ENCODE measurements at places on chromosomes 12 and 14. TPM values are rescaled to one million over a fixed set of nuclear protein-coding genes. Genes with fewer than 3 reads are reported as not detected.

DNA sequence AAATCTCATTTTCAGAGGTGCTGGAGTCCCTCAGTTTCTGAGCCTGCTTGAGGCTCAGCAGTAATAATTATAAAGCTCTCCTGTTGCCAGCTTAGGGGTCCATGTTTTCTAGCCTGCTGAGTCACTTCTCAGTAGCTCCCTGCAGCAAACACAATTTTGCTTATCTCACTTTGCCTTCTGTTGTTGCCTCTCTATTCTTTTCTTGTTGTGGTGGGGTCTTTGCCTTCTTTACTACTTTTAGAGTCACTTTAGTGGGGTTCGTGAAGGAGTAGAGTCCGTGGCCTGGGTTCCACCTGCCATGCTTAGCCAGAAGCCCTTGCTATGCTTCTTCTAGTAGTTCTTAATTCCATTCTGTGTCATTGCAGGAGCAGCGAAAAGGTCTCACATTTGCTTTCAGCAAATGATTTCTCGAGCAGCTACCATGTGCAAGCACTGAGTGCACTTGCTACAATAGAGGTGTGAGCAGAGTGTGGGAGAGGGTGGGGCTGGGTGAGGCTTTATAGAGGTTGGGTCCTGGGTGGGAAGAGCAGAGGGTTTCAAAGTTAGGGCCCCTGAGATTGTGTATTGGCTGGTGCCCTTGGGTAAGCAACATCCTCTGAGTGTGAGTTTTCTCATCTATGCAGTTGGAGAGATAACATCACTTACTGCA is 114.3 kb downstream of the ADCK1 start:
- no peak overlapping the region for H3K27ac ChIP-seq
- no peak overlapping the region for H3K4me3 ChIP-seq
- H3K4me1 ChIP-seq: no peaks in the 10 kb centered on the region
- no peaks in the 10 kb centered on the region for H3K27me3 ChIP-seq
- no peak for DNase-seq

DNA sequence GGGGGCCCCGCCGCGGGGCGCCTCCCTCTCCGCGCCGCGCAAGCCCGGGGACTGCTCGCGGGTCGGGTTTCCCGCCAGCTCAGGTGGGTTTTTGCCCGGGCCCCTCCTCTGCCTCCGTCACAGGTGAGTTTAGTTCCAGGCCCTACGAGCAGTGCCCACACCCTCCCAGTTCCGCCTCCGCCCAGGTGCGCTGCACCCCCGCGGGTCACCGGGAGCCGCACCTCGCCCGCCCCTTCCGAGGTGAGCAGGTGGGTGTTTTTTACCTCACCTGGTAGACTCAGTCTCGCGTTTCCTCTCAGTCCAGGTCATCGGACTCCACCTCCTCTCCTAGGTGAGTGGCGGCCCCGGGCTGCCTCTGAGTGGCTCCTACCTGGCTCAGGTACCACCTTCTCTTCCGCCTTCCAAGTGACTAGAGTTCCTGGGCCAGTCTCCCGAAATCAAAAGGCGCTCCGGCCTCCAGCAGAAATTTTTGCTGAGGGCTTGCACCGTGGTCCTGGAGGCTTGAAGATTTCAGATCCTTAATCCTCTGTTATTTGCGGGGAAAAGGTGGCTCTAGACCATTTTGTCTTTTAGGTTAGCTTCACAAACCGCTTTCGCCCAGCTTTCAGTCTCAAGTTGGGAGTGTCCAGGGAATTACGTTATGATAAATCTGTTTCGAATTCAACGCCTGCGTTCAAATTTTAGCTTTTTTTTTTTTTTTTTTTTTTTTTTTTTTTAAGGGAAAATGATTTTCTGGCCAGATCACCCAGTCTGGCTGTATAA is at the start of gene TMEM30B:
Gene TMEM30B, minus strand, starts transcription at position 153 of the 762 bp plus-strand sequence. CDS start 191 bp downstream, outside the sequence.
- peaks cover 4% of the 10 kb centered on the region for H3K4me1 ChIP-seq
- no peaks in the 10 kb centered on the region for H3K27me3 ChIP-seq
- H3K4me3 ChIP-seq: peak within 1 kb of the TSS; percentile 49
- no peaks in the 10 kb centered on the region for H3K36me3 ChIP-seq

DNA sequence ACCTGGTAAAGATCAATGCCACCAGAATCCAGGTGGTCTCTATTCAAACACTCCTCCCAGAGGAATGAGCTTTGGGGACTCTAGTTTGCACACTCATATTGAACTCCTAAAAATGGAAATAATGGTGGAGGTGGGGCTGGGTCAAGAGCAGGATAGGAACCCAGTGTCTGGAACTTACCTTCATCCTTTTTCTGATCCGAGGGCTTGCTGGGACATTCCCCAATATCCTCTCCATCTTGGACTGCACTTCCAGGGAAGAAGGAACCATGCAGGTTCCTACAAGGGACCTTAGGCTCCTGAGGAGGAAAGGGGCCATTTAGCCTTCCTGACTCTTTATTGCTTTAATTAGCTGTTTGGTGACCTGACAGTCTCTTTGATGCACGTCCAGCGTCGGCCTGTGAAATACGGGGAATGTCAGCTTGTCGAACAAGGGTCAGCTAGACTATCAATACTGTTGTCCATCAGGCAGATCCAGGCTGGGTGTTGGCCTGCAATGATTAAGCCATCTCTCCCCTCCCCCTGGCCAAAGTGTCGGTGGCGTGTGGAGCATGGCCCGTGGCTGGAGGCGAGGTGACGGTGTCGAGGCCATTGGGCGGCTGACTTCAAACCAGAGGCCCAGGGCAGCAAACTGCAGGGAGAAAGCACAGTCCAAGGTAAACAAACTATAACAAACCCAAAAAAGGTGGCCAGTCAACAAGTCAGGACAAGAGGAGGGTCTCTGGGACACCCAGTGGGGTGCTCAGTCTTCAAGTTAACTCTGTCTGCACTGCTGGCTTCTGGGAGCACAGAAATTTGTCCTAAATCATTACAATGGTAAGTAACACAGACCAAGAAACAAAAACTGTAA is 405.2 kb upstream of the TBX3 start:
- H3K27me3 ChIP-seq: no peaks in the 10 kb centered on the region
- no peaks in the 10 kb centered on the region for H3K4me1 ChIP-seq
- DNase-seq: no peak
- no peak overlapping the region for H3K4me3 ChIP-seq

GRCh38 chr12:92332552-92332951 is 186.9 kb upstream of the BTG1 start:
- no peak overlapping the region for H3K4me3 ChIP-seq
- no peak overlapping the region for H3K27ac ChIP-seq
- H3K36me3 ChIP-seq: no peaks in the 10 kb centered on the region
- no peak for DNase-seq
- H3K4me1 ChIP-seq: no peaks in the 10 kb centered on the region

GRCh38 chr12:42010715-42011114 is 134.0 kb downstream of the GXYLT1 start:
- no peaks in the 10 kb centered on the region for H3K4me1 ChIP-seq
- H3K27me3 ChIP-seq: no peaks in the 10 kb centered on the region
- H3K4me3 ChIP-seq: no peak overlapping the region
- no peaks in the 10 kb centered on the region for H3K36me3 ChIP-seq
- no peak overlapping the region for H3K27ac ChIP-seq
- no peak for DNase-seq

DNA sequence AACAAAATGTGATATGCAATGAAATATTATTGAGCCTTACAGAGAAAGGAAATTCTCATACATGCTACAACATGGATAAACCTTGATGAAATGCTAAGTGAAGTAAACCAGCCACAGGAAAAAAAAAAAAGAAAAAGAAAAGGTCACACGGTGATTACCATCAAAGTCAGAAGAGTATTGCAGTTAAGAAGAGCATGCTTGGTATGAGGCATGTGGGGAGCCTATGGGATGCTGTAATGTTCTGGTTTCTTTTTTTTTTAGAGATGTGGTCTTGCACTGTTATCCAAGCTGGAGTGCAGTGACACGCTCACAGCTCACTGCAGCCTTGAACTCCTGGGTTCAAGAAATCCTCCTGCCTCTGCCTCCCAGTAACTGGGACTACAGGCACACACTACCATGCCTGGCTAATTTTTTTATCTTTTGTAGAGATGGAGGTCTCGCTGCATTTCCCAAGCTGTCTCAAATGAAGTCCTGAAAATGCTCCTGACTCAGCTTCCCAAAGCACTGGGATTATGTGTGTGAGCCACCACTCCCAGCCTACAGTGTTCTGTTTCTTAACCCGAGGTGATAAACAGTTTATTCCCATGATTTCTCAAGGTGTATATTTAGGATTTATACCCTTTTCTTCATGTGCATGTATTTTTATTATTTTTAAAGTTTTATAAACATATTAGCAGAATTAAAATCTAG is 96.2 kb downstream of the SEC23A start:
- H3K27ac ChIP-seq: no peak overlapping the region
- no peak for DNase-seq
- no peaks in the 10 kb centered on the region for H3K36me3 ChIP-seq
- no peaks in the 10 kb centered on the region for H3K27me3 ChIP-seq
- H3K4me1 ChIP-seq: no peaks in the 10 kb centered on the region

- DNase-seq: no peak
- no peaks in the 10 kb centered on the region for H3K4me1 ChIP-seq
- H3K4me3 ChIP-seq: no peak overlapping the region
Measured at GRCh38 chr12:23771240-23771949, 178.1 kb downstream of the SOX5 start.

Gene CD27
- 1.8 TPM for total RNA-seq

Gene RNF212B
- not detected for total RNA-seq

Gene APOF
- not detected for total RNA-seq

Gene FAM181A
- not detected for total RNA-seq

Gene FGF23
- not detected for total RNA-seq

Gene SPIC
- total RNA-seq: not detected

Gene HEBP1
- total RNA-seq: 68.5 TPM
